Kidney (tissue), 22 donors: ENCODE measurements at places on chromosomes 3 and 15. TPM values are rescaled to one million over a fixed set of nuclear protein-coding genes. Genes with fewer than 3 reads are reported as not detected.

- no peak overlapping the region for H3K4me3 ChIP-seq
- no peaks in the 10 kb centered on the region for H3K36me3 ChIP-seq
These were observed 235.3 kb downstream of the ARRDC4 start for GRCh38 chr15:98195796-98196195.

DNA sequence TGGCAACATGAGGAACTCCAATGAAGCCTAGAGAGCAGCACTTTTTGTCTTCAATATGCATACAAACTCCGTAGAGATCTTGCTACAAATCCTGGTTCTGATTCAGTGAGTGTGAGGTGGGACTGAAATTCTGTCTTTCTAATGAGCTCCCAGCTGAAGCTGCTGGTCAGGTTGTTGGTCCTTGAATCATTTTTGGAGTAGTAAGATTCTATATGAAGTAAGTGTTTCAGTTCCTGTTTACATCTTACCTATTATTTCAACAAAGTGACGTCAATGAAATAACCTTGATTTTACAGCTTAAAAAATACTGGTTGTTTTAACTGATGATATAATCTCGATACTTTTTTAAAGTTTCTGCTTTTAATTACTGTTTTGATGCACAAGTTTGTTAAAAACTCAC lies 33.9 kb downstream of the SHQ1 start:
- H3K4me3 ChIP-seq, result no peak overlapping the region
- no peak for DNase-seq
- no peaks in the 10 kb centered on the region for H3K27me3 ChIP-seq
- H3K4me1 ChIP-seq, result no peaks in the 10 kb centered on the region

DNA sequence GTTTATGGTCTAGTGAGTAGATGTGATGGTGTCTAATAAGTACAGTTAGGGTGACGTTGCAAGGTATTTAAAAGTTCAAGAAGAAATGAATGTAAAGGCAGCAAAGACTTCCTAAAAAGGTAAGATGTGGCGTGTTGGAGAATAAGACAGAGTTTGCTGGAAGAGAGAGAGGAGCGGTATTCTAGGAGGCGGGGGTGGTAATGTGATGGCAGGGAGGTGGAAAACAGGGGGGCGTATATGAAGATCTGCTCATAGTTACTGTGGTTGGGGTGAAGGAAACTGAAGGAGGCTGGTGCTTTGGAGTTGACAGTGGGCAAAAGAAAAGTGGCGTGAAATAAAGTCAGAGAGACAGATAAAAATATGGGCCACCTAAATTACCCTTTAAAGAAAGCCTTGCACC lies 164.9 kb upstream of the LRRN1 start:
- no peaks in the 10 kb centered on the region for H3K36me3 ChIP-seq
- no peaks in the 10 kb centered on the region for H3K27me3 ChIP-seq
- no peak overlapping the region for H3K4me3 ChIP-seq
- no peak for DNase-seq

DNA sequence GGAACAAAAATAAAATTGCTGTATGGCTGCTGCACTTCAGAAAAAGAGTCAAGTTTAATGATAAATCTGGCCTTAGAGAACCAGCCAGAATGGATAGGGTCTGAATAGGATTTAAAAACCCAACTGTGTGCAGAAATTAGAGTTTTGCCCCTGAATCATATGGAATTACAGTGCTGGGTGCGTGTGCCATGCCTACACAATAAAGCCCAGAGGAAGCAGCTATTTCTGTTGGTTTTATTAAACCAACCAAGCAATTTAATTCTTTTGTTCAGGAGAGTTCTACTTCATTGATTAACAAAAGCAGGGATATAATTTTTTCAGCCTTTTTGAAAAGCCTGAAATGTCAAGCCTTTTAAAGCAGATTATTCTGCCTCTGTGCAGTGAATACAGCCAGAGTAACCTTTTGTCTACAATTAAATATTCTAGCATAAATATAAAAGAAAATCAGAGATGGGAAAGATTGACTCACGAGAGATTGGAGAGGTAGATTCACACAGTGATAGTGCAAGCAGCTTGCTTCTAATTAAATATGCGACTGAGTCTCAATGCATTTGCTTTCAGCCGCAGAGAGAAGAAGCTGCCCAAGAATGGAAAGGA lies 66.7 kb upstream of the DNAJC19 start:
- H3K27me3 ChIP-seq, result no peaks in the 10 kb centered on the region
- H3K36me3 ChIP-seq, result no peaks in the 10 kb centered on the region
- H3K27ac ChIP-seq, result no peak overlapping the region
- DNase-seq, result no peak

Gene MB21D2
- 3.9 TPM for total RNA-seq

Gene ALG1L2
- total RNA-seq, result 0.82 TPM

Gene SQOR
- 67.5 TPM for total RNA-seq
